CD4-positive, alpha-beta T cell treated with Interleukin-4 for 4 hours (primary cell): ENCODE measurements at places on chromosomes 2 and 18.

DNA sequence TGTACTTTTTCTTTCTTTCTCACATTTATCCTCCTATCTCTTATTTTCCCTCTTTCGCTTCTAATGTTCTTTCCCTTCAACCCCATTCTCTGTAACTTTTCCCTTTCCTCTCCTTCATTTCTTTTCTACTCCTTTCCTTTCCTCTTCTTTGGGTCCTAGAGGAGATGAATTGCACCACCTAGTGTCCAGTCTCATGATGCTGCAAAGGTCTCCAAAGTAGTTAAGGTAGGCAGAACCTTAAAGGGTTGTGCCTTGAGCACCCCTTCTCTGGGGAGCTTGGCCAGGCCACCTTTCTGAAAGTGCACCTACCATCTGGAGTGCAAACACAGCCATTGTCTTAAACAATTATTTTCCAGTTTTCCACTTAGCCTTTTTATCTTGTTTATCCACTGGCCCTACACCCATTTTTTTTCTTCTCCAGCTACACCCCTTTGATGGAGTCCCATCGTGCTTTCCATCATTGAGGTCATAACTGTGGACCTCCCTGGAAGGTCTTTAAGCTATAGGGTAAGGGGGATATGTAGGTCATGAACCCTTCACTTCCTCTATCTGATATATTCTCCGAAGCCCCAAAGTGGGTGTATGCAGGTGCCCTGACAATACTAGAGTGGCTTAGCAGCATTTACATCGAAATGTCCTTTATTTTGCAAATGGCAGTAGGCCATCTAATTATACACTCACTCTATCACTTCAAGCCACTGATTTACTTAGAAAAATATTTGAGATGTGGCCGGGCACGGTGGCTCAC is 155.9 kb downstream of the ESCO1 start:
- DNase-seq, result no peak

DNA sequence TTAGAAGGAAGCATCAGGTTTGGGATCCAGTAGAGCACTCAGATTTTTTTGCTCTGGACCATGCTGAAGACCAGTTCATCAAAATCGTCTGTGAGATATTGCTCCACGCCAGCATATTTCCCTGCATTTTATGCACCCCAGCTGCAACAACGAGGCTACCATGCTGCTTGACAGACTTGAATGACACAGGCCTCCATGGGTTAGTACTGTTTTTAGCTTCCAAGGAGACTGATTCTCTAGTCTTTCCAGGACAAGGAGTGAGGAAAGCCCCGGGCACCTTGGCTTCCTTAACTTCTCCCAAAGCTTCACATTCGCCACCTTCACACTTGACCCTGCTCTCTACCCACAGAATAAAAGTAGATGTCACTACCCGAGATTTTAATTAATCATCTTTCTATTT is 17.5 kb downstream of the BOD1L2 start:
- DNase-seq, result no peak

DNA sequence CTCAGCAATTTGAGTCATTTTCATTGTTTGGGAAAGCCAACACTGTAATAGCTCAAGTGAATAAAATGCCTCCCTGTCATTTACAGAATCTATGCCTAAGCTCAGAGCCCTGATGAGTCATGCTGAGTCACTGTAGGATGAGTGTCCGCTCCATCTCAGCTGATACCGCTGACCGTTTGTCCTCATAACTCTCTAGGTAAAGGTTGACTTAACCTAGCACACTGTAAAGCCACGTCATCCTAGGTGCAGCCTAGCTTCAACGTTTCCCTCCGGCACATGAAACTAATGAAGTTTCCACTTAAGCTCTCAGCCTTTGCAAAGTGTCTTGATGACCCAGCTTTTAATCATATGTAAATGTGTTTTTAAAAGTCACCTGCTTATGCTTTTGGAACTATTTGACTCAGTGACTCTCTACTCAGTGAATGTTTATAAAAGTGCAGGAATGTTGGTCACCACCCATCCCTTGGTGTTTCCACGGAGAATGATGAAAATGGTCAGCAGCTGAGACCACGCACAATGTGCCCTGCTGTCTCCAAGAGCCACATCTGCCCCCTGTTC is 154.0 kb downstream of the PMAIP1 start:
- DNase-seq, result no peak

- no peak for DNase-seq
Measured at GRCh38 chr2:128371248-128371630, 52.6 kb upstream of the HS6ST1 start.

GRCh38 chr2:12052796-12053195 is 306.4 kb downstream of the LPIN1 start:
- no peak for DNase-seq

- no peak for DNase-seq
Measured at GRCh38 chr2:210259687-210260086, 34.4 kb upstream of the ACADL start.

- no peak for DNase-seq
Measured at GRCh38 chr2:180705551-180705950, 274.9 kb upstream of the UBE2E3 start.

DNA sequence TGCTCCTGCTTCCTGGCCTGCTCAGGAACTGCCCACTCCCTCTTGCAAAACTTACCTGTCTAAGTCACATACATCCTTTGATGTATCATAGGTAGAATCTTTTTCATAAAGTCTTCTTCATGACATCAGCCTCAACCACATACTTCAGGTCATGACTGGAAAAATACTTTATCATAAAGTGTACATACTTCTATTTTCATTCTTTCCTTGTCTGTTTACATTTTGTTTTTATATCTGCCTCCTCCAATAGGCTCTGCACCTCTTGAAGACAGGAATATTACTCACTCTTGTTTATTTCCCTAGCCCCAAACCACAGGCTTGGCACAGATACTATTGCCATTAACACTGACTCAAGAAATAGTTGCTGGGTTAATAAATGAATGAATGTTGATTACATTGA is 43.6 kb upstream of the ZNF804A start:
- no peak for DNase-seq

GRCh38 chr2:240916571-240917008 is 10.5 kb downstream of the CROCC2 start:
- DNase-seq, result no peak

- no peak for DNase-seq
Measured at GRCh38 chr2:225100269-225100668, 58.0 kb upstream of the DOCK10 start.

GRCh38 chr2:47905386-47906156 is 727 bp downstream of the FBXO11 start:
- peak; percentile 52 for DNase-seq
